ENCODE measurements at places on chromosomes 7 and 10.

- H3K27ac ChIP-seq: no peak overlapping the region
- no peak for DNase-seq
- H3K27me3 ChIP-seq: no peaks in the 10 kb centered on the region
- no peak overlapping the region for H3K4me3 ChIP-seq
- H3K36me3 ChIP-seq: no peaks in the 10 kb centered on the region
These were observed 15.8 kb downstream of the MET start for GRCh38 chr7:116687801-116688201.

GRCh38 chr7:131026297-131027000 is 292.4 kb upstream of the KLF14 start:
- H3K4me3 ChIP-seq: no peak overlapping the region
- no peaks in the 10 kb centered on the region for H3K27me3 ChIP-seq
- DNase-seq: no peak
- peak overlapping the region; percentile 15 for H3K27ac ChIP-seq
- no peaks in the 10 kb centered on the region for H3K4me1 ChIP-seq

DNA sequence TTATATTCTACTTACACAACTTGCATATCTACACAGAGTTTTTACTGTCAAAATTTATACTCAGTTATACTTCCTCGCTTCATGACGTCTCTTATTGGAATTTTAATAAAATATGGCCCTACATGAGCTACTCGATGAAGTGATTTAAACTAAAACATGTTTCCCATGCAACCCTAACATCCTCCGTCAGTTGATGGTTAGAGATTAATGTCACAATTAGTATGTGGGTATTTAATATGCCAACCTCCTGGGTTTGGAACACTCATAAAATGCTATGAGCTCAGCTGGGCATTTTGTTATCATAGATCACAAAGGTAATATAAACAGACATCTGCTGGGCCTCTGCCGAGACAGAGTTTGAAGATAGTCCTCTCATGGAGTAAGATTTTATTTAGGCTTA is 66.5 kb downstream of the GNAT3 start:
- DNase-seq: no peak
- H3K4me3 ChIP-seq: no peak overlapping the region
- no peaks in the 10 kb centered on the region for H3K27me3 ChIP-seq
- H3K4me1 ChIP-seq: no peaks in the 10 kb centered on the region
- H3K36me3 ChIP-seq: no peaks in the 10 kb centered on the region
- H3K27ac ChIP-seq: no peak overlapping the region

DNA sequence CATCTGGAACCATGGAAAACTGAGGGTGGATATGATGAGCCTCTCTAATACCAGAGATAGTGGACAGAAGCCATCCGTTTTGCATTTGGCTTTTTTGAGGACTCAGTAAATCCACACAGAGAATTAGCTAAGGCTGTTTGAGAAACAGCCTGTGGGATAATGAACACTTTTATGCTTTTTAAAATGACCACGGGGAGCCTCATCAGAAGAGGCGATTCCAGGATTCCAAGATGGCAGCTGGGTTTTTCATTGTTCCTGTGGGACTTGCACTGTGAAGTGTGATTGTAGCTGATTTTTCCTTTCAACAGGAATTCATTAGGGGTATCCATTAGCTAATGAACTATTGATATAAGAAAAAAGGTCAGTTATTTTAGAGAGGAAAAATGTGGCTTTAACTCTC is 353.2 kb downstream of the AUTS2 start:
- no peaks in the 10 kb centered on the region for H3K4me1 ChIP-seq
- no peak overlapping the region for H3K27ac ChIP-seq
- no peaks in the 10 kb centered on the region for H3K36me3 ChIP-seq
- DNase-seq: no peak
- H3K4me3 ChIP-seq: no peak overlapping the region
- no peaks in the 10 kb centered on the region for H3K27me3 ChIP-seq

GRCh38 chr10:37479469-37479868 is 354.1 kb downstream of the ANKRD30A start:
- no peak overlapping the region for H3K4me3 ChIP-seq
- H3K4me1 ChIP-seq: no peaks in the 10 kb centered on the region
- no peaks in the 10 kb centered on the region for H3K27me3 ChIP-seq
- no peak overlapping the region for H3K27ac ChIP-seq
- H3K36me3 ChIP-seq: no peaks in the 10 kb centered on the region

DNA sequence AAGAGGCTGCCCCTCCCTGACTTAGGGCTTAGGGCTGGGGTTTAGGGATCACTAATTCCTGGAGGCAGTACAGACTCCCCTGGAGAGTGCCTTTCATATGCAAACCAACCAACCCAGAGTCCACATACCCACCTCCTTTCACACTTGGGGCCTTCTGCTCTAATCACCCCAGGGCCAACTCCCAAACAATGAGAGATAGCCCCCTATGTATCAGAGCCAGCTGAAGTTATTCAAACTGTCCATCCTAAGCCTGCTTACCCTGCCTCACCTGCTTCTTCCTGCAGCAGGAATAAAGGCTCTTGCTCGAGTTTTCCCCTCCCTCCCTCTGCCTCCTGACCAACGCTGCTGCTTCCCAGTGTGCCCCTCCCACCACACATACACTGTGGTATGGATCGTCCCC is 51.8 kb upstream of the SLC35G1 start:
- no peak overlapping the region for H3K27ac ChIP-seq
- no peak for DNase-seq
- no peaks in the 10 kb centered on the region for H3K27me3 ChIP-seq
- H3K36me3 ChIP-seq: no peaks in the 10 kb centered on the region
- no peak overlapping the region for H3K4me3 ChIP-seq

- no peaks in the 10 kb centered on the region for H3K4me1 ChIP-seq
- no peak for DNase-seq
- H3K27me3 ChIP-seq: no peaks in the 10 kb centered on the region
- no peak overlapping the region for H3K4me3 ChIP-seq
- peaks cover 7% of the 10 kb centered on the region for H3K36me3 ChIP-seq
- H3K27ac ChIP-seq: no peak overlapping the region
These were observed 108.6 kb downstream of the NSUN6 start for GRCh38 chr10:18542832-18543231.

DNA sequence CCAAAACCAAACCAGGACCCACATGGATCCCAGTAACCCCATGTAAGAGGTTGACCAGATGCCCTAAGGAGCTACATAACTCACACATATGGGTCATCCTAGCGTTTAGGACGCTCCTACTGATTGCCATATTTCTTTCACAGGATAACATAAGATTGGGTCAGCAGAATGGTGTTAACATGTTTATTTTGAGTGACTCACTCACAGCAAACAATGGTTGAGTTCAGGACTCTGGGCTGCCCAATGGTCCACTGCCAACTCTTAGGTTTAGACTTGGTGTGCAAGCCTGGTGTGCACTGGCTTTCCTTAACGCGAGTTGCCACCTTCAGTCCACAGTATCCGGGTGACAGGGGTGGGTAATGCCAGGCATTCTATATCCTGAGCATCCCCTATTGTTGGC is 211.5 kb downstream of the GPAM start:
- H3K36me3 ChIP-seq: no peaks in the 10 kb centered on the region
- no peak overlapping the region for H3K4me3 ChIP-seq
- H3K27me3 ChIP-seq: no peaks in the 10 kb centered on the region
- H3K4me1 ChIP-seq: no peaks in the 10 kb centered on the region
- no peak for DNase-seq

GRCh38 chr7:16644636-16645592 is 640 bp downstream of the ANKMY2 start:
- peak overlapping the region; percentile 87 for H3K27ac ChIP-seq
- peak; percentile 36 for DNase-seq
- no peaks in the 10 kb centered on the region for H3K27me3 ChIP-seq
- H3K36me3 ChIP-seq: no peaks in the 10 kb centered on the region

DNA sequence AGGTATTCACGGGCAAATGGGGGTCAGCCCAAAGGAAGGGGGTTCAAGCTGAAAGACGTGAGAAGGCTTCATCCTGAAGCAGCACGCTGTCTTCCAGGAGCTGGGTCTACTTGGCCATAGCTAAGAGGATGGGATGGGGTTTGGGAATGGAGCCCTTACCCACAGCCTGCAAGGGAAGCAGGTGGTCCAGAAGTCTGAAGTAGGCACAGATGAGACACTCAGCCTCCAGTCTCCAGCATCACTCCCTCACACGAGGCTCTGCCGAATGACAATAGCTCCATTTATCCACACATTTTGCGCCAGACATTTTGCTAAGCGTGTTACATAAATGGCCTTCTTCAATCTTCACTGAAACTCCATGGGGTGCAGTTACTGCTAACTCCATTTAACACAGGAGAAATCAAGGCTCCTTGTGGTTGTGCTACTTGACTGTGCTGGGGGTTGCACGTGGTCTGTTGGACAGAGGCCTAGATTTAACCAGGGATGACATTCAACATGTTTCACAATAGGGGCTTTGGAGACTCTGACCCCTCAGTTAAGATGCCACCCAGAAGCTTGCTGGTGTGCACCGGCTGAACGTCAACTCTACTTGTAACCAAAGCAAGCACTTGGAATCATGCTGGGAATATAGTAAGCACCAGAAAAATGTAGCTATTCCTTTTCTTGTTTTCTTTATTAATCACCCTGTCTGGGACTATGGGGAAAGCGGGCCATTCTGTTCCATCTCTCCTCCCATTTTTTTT is 85.3 kb downstream of the FAM241B start:
- no peak overlapping the region for H3K27ac ChIP-seq
- no peak overlapping the region for H3K4me3 ChIP-seq
- H3K36me3 ChIP-seq: no peaks in the 10 kb centered on the region
- H3K27me3 ChIP-seq: no peaks in the 10 kb centered on the region
- DNase-seq: no peak

- H3K36me3 ChIP-seq: no peaks in the 10 kb centered on the region
- no peaks in the 10 kb centered on the region for H3K4me1 ChIP-seq
- H3K4me3 ChIP-seq: no peak overlapping the region
These were observed 14.6 kb downstream of the PALS2 start for GRCh38 chr7:24587853-24588252.

DNA sequence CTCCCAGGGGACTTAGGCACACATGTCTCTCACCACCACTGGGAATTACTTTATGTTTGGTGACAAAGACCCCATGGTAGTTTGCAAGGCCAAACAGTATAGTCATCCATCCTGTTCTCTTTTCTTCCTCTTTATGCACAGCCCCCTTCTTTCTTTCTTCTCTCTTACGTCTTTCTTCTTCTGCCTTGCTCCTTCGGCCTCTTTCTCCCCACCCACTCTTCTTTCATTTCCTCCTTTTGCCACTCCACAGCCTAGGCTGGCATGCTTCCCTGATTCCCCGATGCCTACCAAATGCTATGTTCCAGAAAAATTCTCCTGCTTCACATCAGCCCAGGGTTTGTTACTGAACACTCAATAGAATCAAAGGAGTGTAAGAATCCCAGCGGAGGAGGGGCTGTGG is 62.4 kb upstream of the MKLN1 start:
- DNase-seq: no peak
- H3K4me1 ChIP-seq: no peaks in the 10 kb centered on the region
- H3K27ac ChIP-seq: no peak overlapping the region
- no peak overlapping the region for H3K4me3 ChIP-seq
- no peaks in the 10 kb centered on the region for H3K27me3 ChIP-seq

DNA sequence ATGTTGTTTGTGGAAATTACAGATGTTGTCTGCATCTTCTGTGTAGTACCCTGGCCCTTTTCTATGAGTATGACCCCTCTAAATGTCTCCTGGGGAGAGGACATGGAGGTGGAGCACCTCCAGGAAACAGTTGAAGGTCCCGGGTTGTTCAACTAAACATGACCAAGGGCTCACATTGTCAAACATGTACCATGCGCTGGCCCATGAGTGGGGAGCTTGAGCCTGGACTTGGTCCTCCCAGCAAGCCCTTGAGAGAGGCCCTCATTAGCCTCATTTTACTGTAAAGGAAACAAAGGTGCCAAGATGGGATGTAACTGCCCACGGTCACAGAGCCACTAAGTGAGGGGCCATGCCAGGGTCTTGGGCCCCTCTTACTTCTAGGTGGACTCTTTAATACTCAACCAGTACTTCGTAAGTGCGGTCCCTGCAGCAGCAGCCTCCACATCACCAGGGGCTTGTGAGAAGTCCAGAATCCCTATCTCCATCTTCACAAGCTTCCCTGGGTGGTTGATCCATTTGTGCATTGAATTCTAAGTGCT is 31.2 kb downstream of the C10orf71 start:
- no peaks in the 10 kb centered on the region for H3K4me1 ChIP-seq
- H3K27ac ChIP-seq: no peak overlapping the region
- H3K4me3 ChIP-seq: no peak overlapping the region
- H3K36me3 ChIP-seq: no peaks in the 10 kb centered on the region

GRCh38 chr7:109695419-109695818 is 1125.7 kb downstream of the DNAJB9 start:
- H3K27me3 ChIP-seq: no peaks in the 10 kb centered on the region
- H3K4me1 ChIP-seq: no peaks in the 10 kb centered on the region
- H3K4me3 ChIP-seq: no peak overlapping the region
- no peak for DNase-seq
- H3K36me3 ChIP-seq: no peaks in the 10 kb centered on the region

DNA sequence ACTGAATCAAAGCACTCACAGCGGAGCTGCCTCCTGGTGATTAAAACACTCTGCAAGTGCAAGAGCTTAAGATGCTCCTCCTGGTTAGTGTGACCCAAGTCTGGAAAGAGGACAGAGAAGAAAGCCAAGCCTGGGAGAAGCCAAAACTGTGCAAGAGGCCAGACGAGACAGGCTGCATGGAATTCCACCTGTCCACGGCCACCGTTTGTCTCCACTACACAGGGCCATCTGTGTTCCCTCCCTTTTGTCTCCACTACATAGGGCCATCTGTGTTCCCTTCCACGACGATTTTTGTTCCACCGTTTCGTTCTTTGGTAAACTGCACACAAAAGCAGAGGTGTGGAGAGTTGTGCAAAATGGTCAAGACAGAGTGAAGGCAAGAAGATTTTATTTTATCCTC is 233.0 kb downstream of the DIP2C start:
- no peak for DNase-seq
- H3K4me1 ChIP-seq: peaks cover 40% of the 10 kb centered on the region

- H3K4me1 ChIP-seq: no peaks in the 10 kb centered on the region
- DNase-seq: no peak
- no peak overlapping the region for H3K27ac ChIP-seq
- H3K27me3 ChIP-seq: no peaks in the 10 kb centered on the region
These were observed 9.1 kb downstream of the PRKG1 start for GRCh38 chr10:51083356-51083853.

GRCh38 chr10:69634759-69635425 is 4.8 kb downstream of the FAM241B start:
- no peaks in the 10 kb centered on the region for H3K4me1 ChIP-seq
- no peak overlapping the region for H3K4me3 ChIP-seq
- no peaks in the 10 kb centered on the region for H3K27me3 ChIP-seq
- peak; percentile 22 for DNase-seq
- H3K27ac ChIP-seq: no peak overlapping the region
- H3K36me3 ChIP-seq: no peaks in the 10 kb centered on the region

DNA sequence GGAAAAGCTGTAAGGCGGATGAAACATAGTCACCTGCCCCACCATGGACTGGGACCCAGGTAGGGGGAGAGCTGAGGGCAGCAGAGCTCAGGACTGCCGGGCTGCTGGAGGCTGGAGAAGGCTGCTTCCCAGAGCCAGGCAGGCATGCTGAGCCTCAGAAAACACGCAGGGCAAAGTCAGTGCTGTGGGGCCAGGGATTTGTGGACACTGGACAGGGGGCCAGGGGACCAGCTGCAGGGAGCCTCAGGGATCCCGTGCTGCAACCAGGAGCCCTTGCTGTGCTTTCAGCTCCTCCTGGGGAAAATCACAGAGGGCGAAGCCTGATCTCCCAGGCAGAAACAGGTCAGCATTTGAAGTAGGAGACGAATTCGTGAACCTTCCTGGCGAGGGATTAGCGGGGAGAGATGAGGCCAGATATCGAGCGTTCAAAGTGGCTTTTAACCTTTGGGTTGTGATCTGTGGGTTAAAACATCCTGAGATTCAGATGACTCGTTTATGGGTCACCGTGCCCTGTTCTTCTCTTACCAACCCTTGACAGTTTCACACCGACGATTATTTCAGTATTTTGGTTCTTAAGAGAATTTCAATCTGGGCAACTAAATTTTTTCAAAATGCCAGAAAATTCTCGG is 85.6 kb upstream of the SHH start:
- peaks cover 18% of the 10 kb centered on the region for H3K27me3 ChIP-seq
- no peak overlapping the region for H3K4me3 ChIP-seq
- no peaks in the 10 kb centered on the region for H3K4me1 ChIP-seq
- H3K36me3 ChIP-seq: no peaks in the 10 kb centered on the region
- no peak for DNase-seq
